ENCODE measurements at places on chromosomes 5 and 9.

- DNase-seq = no peak
These were observed 65.7 kb upstream of the SYK start for GRCh38 chr9:90735952-90736351.

- no peak for DNase-seq
These were observed 19.1 kb downstream of the STX17 start for GRCh38 chr9:99925541-99925940.

GRCh38 chr9:70169222-70169621 is 89.6 kb upstream of the SMC5 start:
- DNase-seq = no peak

- peak; percentile 81 for DNase-seq
These were observed 44.0 kb upstream of the NCS1 start for GRCh38 chr9:130128251-130128650.

- no peak for DNase-seq
These were observed 43.3 kb upstream of the ZNF622 start for GRCh38 chr5:16508730-16509531.

- DNase-seq = no peak
These were observed 123.7 kb downstream of the VCAN start for GRCh38 chr5:83595217-83595616.

GRCh38 chr5:72845889-72846288 is 29.4 kb downstream of the TNPO1 start:
- no peak for DNase-seq

DNA sequence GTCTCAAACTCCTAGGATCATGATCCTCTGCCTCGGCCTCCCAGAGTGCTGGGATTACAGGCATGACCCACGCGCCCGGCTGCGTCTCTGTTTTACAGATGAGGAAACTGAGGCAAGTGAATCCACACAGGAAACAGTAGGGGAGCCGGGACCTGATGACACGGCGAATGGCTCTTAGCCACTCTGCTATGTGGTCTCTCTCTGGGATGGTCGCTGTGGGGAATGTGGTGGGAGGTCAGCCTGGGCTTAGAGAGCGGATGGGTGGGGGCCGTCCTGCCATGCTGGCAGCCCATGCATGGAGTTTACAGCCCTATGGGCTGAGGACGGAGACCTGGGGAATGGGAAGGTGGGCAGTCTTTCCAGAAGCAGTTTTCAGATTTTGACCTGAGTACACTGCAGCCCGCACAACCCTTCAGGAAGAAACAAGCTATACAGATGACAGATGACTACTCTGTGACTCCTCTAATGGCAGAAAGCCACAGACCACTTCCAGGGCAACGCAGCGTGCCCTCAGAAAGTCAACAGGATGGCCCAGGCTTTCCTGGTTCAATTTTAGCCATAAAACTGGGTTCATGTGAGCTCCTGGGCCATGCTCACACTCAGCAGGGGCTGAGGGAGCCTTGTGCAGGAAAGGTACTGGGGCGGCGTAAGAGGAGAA is 136.1 kb upstream of the RAPGEF1 start:
- no peak for DNase-seq

DNA sequence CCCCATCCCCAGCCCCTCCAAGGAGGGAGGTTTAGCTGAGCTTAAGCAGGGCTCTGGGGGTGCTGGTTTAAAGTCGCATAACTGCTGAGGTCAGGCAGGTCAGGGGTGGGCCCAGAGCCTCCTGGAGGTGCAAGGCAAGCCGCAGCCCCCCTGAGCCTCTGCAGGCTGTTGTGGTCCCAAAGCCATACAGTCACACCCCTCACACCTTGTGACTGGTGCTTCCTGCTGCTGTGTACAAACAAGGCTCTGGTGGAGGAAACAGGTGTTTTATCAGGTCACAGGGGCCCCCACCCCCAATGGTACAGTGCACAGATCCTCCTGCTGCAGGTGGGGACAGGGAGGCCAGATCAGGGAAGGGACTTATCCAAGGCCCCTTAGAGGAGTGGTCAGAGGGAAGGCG is 8.0 kb downstream of the TCF7 start:
- peak; percentile 68 for DNase-seq

- DNase-seq = no peak
These were observed 23.5 kb upstream of the SMIM23 start for GRCh38 chr5:171762021-171762608.

DNA sequence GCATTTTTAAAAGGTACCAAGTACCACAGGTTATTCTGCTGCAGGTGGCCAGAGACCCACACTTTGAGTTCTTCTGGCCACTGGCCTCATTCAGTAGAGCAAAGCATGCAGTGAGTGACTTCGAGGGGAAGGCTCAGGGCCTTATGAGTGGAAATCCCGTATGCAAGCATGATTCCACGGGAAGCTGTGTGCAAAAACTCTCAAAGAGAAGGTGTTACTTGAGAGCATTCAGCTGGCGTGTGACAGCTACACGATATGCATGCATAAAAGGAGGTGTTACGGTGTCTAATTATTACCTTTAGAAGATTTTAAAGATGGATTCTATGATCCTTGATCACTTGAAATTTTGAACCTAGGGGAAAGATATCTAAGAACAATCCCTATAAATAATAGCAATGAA is 160.3 kb downstream of the ENC1 start:
- DNase-seq = no peak

DNA sequence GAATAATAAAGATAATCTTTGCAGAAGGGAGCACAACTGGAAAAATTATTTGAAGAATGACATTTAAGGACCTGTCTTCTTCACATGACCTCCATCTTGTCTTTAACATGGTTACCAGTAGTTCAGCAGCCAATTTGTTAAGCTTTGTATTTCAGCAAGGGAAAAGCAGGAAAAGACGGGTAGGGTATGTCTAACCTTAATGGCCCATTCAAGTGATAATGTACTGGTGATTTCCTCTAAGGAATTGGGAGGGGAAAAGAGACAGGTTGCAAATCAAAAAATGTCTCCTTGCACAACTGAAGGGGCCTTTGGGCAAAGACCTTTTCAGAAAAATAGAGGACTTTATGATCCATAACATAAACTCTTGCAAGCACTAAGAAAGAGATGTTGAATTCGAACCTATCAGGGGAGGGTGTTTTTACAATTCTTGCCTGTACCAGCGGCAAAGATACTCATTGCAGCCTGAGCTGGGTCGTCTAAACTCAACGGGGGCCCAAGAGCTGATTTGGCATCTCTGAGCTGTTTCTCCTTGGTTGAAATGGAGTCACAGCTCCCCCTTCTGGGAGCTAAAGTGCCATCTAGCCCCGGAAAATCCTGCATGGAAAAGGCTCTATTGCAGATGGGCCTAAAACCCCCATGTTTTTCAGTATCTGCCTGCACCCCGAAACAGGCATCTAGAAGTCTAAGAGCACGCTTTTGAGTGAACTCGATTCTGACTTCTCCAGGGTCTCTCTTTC is 3.8 kb downstream of the BRINP1 start:
- DNase-seq = no peak

GRCh38 chr5:164002628-164003027 is 497.2 kb downstream of the MAT2B start:
- DNase-seq = no peak

GRCh38 chr5:100706776-100707175 is 171.6 kb downstream of the FAM174A start:
- peak; percentile 21 for DNase-seq

DNA sequence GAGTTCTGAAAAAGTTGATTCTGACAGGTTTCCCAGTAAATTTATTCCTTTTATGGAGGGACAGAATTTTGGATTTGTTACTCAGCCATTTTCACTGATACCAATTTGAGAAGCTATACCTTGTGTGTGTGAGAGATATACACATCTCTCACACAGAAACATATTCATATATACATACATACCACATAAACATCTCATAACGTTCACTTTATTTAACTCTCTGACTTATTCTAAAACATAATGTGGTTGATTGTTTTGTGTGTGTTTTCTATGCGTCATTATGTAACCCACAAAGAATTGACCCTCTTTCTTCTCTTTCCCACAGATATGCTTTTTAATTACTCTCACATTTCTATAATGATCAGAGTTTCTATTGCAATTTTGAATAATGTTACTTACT is 570.8 kb upstream of the TLE4 start:
- no peak for DNase-seq

GRCh38 chr9:2411459-2412215 is 209.9 kb upstream of the VLDLR start:
- no peak for DNase-seq

DNA sequence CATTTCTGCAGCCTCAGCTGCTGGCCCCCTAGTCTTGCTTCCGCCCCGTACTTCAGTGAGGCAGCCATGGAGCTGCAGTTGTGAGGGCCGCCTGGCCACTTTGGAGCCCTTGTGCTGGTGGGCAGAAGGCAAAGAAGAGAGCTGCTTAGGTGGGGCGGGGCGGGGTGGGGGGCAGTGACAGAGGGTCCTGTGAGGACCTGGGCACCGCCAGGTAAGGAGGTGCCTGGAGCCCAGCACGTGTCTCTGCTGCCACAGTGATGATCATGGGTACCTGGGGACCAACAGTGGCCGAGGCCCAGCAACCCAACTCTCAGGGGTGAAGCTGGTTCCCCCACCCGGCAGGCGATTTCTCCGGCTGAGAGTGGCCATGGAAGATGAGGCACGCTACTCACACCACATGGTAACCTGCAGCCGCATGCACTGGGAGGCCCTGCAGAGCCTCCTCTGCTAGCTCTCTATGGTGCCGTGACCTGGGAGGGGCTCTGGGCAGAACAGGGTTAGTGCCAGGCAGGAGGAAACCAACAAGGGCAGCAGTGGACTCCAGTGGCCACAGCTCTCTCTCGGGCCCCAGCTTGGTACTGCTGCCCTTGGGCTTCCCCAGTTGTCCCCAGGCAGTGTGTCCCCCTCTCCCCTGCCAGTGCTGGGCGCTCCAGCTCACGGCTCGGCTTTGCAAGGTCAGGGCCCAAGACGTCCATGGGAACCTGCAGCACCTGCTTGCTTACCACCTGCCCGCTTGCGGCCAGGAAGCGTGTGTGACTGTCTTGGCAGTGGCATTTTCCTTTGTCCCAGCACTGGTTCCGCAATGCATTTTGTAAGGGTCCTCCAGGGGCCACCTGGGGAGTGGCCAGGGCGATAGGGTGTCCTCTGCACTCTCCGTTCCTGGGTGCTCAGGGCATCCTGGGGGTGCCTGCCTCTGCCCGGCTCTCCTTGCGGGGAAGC is 24.0 kb downstream of the NDUFS6 start:
- DNase-seq = no peak

DNA sequence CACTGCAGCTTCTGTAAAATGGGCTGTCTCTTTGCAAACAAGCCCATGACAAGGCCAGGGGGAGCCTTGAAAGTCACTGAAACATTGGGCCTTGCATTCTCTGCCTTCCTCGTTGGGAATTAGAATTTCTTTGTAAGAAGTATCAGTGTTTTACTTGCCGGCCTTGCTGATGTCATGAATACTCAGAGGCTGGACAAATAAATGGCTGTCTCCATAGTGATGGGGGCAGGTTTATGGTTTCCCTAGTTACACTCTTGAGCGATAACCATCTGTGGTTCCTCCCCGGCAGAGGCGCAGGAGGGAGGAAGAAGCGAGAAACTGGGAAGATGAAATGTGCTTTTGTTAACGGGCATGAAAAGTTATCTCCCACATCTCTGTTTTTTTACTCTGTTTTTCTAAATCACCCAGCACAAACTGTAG is 272.7 kb upstream of the PANK3 start:
- DNase-seq = peak; percentile 67

DNA sequence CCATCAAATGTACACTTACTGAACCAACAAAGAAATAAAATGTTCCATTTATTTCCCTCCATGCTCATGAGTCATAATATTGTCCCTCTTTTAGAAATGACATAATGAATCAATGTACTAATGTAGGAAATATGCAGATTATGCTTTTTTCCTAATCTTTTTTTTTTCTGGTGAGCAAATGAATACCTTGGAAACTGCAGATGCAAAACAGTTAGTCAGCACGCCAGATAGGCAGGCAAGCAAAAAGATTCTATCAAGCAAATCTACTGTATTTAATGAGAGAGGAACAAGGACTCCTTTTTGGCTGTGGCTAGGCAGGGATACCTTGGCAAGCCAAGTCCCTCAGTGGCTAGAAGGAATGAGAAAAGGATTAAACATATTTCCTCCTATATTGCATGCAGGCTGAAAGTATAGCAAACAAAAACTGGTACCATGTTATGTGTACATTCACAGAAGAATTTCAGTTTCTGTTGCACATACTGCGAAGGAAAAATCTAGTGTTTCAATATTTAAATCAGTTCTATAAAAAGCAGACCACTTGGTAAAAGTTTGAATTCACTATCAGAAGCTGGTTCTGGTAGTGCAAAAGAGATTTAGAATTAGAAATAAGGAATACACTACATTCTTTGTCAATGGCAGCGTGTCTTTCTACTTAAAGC is 605.4 kb downstream of the TLE1 start:
- DNase-seq = no peak

DNA sequence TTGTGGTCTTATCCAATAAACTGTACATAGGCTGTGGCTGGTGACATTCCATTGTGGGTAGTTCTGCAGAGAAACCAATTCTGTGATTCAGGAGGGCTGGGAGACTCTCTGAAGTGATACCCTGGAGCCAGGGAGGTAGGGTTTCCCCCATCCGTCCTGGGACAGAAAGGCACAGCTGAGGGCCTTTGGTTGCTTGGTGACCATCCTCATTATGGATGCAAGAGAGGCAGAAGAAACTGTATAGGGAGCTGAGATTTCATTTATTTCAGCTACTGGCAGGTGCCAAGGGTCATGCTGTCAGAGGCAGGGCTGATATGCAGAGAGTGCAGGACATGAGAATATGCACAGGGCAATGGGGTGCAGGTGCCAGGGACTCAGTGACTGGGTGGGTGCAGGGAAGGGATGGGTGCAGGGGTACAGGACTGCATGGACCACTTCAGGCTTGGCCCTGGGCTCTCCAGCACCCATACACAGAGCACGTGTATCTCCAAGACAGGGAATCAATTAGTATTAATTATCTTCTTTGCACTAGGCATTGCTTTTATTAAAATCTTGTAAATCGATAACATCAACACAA is 236.5 kb downstream of the ICE1 start:
- DNase-seq = no peak

GRCh38 chr9:129702589-129703520 is 37.4 kb downstream of the PRRX2 start:
- DNase-seq = no peak

DNA sequence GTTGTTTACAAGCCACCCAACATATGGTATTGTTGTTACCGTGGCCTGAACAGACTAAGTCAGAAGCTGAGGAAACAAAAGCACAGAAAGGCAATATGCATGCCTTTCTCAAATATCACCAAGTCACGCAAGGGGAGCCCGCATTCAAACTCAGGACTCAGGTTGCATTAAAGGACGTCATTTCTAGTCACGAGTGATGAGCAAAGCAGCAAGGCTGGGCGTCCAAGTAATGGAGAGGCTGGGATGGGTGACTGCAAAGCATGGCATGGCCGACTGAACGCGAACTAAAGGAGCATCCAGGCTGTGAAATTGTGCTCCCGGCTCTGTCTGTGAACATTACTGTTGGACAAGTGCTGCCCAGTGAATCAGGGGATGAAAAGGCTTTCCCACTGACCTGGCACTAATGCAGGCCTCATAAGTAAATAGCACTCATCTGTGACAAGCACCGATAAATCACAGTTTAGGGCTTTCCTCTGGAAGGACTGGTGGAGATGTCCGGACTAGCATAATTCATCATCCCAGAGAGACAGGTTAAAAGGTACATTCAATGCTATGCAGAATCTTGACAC is 202.8 kb downstream of the SPOCK1 start:
- no peak for DNase-seq
